Stimulated activated CD4-positive, alpha-beta T cell treated with anti-CD3 and anti-CD28 coated beads, Interleukin-4, amount 100 ng/mL, for 4 hours (primary cell): ENCODE measurements at places on chromosomes 5 and 9.

DNA sequence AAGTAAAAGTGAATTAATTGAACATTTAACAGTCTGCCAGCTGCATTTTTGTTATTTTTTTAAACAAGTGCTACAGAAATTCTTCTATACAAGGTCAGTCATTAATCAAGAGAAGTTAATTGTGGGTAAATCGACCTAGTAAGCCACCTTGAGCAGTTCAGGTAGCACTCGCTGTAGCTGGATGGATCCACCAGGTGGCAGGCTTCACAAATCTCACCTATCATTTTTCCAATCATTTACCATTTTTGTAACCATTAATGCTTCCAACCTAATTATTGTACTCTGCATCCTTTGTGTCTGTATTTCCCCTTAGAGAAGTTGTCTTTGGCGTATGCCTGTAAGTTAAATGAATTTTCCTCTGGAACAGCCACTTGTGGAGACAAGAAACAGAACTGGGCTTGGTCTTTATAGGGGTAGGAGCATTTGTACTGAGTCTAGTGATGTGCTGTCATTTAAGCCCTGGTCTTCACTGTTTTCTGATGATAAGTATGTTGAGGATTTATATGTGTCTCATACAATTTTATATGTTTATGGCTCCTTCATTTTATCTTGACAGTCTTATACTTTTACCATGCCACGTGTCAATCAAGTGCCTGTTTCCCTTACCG, 39.5 kb downstream of the CD180 start:
- DNase-seq = peak; percentile 32

DNA sequence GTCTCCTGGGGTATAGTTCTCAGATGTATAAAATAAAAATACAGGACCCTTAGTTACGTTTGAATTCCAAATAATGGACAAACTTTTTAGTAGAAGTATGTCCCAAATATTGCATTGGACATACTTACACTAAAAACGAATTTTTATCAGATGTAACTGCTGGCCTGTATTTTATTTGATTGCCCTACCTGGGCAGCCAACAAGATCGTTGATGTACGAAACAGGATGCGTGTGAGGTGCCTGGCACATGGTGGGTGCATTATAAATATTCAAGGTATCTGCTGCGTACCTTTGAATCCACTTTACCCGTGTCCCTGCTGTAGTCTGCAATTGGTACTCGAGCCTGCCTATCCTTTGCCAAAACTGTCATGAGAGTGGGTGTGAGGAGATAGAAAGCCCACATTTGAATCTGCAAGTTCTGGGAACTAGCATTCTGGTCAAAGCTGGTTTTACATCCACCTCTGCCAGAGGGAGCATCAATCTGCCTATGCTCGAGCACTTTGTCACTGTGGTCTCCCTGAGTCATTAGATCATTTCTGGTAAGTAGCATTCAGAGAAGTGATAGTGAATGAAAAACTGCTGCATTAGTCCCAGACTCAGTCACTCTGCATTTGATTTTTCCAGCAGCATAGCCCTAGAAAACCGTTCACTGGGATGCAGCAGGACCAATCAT, 133.7 kb upstream of the IQGAP2 start:
- DNase-seq = no peak

DNA sequence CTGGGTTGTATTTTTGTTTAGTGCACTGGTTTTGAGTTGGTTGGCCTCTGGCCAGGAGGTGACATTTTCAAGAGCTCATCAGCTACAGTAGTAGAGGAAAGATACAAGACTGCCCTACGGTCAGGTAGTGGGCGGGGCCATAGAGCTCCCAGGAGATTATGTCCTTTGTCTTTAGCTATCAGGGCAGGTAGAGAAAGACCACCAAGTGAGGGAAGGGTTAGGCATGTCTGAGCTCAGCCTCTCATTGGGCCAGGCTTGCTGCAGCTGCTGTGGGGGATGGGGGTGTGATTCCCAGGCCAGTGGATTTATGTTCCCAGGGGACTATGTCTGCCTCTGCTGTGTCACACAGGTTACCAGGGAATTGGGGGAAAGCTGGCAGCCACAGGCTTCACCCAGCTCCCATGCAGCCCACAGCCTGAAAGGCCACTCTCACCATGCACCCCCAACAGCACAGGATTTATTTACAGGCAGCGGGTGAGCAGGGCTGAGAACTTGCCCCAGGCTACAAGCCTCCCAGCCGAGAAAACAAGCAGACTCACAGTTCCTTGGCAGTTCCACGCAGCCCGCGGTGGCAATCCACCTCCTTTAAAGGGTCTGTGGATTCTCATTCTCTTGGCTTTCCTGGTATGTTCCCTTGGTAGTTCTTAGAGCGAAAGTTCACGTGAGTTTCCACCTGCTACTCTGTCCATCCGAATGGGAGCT, 37.5 kb upstream of the BOD1 start:
- no peak for DNase-seq

DNA sequence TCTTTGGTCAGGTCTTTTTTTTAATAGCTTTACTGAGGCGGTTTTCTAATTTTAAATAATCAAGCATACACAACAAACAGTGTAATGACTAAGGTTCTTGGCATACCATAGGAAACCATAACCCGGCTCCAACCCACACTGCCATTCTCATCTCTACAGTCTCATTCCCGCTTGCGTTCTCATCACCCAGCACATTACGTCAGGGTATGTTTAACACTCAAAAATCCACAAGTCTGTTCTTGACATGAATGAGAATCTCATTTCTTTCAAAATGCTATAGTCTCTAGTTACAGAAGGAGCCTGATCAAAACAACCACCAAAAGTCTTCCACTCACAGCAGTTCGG, 505 bp downstream of the C5orf34 start:
- peak; percentile 30 for DNase-seq

DNA sequence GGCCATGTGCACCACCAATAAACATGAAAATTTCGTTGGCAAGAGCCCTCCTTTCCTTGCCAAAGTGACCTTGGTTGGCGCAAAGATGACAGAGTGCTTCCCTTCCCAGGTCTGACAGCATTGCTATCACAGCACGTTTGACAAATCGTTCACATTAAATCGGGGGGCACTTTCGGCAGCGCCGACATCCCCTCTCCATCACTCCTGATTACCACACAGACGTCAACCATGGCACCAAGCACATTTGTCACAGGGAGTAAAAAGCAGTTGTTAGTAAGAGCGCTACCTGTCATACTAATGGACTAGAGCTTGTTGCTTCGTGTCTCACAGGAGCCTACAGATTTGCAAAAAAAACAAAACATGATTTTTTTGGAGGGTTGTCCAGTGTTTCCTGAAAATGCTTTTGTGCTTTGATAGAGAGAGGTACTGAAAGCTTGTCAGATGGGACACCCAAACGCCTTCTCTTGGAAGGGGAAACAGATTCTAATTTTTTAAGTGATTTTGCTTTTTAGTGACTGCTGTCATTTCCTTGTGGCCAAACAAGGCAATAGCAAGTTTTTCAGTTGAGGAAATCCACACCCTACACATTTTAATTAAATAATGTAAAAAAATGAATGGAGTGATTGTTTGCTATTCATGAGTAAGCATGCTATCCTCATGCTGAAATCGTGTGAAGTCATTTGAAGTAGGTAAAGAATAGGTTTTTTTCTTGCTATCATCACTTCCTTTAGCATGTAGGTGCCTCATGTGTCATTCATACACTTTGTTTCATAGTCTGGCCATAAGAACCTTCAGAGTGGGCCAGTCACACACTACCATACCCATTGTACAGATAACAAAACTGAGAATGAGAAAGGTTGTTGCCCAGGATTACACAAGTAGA, 682.8 kb upstream of the WWC1 start:
- no peak for DNase-seq

DNA sequence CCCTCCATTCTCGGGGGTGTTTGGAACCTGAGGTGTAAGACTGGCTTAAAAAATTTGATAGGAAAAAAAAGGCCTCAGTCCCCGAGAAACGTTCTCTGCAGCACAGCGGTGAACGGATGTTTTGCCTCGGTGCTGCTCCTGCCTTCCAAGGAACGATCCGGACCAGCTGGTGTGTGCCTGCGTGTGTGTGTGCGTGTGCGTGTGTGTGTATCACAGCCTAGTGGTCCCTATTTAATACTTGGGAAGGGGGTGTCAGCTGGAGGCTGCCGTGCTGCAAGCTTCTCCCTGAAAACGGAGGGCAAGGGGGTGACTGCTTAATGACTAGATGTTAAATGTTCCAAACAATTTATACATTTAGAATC, 76.9 kb downstream of the LHX2 start:
- no peak for DNase-seq

DNA sequence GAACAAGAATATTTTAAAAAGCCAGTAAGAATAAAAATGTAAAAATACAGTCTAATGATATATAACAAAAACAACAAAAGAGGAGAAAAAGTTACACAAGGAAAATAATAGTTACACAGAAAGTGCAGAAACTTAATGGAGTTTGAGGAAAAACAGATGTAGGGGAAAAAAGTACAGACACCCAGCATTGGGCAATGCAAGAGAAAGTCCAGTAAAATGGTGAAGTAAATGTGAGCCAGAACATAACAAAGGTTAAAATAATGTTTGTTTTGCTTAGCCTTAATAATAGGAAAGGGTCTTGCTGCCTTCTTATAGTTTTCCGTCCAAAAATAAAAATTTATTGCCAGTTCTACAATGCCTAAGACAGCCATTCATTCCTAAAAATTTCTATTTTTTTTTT, 364.2 kb downstream of the NNT start:
- DNase-seq = no peak

DNA sequence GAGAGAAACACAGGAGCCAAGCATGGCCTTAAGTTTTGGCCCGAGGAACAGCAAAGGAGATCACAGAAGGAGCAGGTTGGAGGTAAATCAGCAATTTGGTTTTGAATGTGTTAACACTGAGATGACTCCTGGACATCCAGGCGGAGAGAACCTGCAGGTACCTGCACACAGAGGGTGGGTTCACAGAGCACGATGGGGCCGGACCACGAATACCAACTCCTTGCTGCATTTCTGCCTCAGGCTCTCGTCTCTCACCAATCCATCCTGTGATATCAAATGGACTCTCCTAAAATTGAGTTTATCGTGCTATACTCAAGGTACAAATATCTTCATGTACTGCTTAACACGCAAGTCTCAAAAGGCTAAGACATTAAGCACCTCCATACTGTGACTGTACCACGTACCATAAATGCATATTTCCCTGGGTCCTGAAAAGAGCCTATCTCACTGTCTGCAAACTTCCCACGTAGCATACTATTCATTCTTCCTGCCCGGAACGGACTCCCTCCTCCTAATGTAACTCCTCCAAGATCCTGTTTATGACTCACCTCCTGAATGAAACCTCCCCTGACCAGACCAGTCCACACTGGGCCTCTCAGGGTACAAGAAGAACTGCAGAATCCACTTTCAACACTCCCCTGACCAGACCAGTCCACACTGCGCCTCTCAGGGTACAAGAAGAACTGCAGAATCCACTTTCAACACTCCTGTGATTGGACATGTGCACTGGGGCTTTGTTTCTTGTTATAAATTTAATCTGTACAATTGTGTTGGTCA, 380.8 kb upstream of the RFX3 start:
- no peak for DNase-seq

GRCh38 chr9:19148187-19148586, 20.9 kb upstream of the PLIN2 start:
- DNase-seq = no peak

DNA sequence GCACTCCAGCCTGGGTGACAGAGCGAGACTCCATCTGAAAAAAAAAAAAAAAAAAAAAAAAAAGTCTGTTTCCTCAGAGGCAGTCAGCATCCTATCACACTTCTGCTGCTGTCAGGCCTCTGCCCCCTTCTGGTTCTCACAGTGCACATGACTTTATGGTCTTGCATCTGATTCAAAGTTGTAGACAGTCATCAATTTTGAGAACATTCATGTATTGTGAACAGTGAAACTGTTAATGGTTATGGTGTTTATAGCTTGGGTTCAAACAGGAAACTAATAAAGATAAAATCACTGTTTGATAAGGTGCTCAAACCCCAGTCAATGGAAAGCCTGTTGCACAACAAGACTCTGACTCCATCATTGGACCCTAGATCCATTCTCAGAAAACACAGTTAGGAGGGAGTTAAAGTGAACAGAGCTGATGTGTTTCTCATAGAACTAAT, 61.4 kb downstream of the FOXD1 start:
- DNase-seq = no peak

- DNase-seq = no peak
These were observed 14.5 kb downstream of the CCT5 start for GRCh38 chr5:10264604-10265003.

DNA sequence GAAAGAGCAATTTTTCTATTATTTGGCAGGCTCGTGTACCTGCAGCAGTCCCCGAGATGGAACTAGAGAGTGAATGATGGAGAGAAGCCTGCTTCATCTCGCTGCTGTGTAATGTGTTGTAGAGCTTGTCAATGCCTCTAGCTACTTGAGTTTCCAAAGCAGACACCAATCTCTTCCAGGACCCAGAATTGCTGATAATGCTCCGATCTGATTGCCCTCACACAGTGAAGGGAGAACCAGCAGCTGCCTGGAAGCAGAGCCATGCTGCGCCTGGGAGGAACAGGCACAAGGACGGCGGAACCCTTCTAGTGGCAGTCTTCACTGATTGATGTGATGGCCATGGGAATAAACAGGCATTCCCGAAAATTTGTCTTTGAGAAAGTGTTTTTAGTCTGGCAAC, 288.0 kb downstream of the ICE1 start:
- no peak for DNase-seq

DNA sequence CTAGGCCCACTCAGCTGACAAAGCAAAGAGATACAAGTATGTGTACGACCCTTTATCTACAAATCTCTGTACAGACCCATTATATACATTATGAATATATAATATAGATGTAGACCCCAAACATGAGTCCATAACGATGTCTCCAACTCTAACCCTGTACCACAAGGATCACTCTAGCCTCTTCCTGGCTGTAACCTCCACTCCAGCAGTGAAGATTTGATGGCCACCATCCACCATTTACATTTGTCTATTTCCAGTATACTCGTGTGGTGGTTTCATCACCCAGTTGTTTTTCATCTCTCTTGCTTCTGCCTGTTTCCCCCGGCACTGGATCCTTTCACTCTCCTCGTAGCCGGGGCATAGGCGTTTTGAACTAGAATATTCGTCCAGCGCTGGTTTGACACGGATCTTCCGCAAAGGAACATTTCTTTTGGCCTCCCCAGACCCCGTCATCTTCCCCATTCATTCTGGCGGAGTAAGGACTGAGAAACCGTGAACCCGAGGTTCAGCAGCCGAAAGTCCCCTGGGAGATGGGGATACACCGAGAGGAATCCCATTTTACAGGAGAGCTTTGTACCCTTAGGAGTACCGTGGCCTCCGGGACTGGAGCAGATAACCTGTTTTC, 828 bp upstream of the TRIO start:
- DNase-seq = no peak

DNA sequence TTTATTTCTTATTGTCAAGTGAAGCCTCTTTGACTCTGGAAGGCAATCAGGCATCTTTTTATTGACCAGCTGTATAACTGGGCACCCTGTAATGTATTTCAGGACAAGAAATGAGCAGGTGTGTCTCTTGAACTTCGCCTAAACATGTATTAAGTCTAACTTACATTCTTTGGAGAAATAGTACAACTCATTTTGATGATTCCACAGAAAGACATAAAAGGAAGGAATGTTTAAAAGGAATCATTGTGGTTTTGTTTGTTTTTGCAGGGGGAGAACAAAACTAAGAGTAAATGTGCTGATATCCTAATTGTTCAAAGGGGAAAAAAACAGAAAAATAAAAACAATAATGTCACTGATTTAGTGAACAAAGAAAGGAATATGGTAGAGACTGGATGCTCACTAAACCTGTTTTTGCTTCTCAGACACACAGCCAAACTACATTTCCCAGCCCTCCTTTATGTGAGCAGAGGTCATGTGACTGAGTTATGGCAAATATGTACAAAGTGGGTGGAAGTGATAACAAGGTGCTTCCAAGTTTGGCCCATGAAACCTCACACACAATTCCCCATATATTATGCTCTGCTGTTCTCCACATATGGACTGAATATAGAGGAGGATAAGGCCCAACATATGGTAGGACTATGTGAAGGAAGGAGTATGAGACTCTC, 150.6 kb upstream of the ACOT12 start:
- DNase-seq = no peak
